Right renal cortex interstitium (tissue), 3 donors: ENCODE measurements at places on chromosomes 5 and 9.

DNA sequence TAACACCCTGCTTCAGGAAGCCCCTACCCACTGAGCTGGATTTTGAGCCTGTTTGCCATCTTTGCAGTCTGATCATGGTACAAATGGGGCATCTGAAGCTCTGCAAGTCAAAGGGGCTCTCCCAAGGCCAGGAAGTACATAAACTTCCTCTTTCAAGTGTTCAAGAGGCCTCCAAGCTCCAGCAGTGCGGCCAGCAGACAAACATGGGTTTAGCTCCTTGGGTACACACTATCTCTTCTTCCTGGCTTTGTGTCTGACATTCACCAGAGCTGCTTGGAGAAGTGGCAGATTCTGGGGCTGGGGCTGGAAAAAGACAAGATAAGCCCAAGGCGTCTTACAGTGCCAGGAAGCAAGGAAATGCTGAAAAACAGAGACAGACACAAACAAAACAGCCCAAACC is 34.1 kb downstream of the LAMC3 start:
- no peak for DNase-seq

DNA sequence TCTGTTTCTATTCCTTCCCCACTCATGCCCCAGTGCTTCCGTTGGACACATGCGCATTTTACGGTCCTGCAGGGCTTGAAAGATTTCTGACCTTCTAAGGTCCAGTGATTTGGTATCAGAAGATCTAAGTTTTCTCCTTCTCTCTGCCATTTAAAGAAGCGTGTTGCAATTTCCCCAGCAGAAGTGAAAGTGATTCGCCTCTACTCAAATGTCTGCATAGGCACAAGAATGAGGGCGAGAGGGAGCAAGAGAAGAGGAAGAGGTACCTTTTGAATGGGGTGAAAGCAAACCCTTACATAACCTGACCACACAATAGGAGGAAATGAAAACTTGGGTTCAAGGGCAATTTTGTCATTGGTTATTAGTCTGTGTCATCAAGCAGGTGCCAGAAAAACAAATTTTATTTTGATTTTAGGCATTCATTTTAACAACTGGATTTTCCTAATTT is 31.7 kb upstream of the NR3C1 start:
- DNase-seq = no peak

GRCh38 chr5:116546743-116547124 is 27.9 kb downstream of the SEMA6A start:
- no peak for DNase-seq

DNA sequence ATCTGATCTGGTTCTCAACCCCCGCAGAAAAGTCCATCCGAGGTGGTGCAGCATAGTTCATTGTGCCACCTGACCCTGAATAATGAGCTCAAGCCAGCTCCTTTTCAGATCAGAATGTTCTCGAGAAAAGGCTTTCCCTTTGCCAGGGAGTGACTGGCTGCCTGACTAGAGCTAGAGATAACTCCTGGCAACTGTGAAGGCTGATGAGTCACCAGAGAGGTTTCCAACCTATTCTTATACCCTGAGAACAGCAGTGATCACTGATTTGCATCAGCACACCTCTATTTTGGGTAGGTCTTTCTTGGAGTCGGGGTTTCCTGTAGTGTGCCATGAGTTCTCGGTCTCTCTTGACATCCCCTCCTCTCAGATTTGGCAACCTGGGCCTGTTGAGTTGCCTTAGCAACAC is 127.9 kb downstream of the PIK3R1 start:
- no peak for DNase-seq

DNA sequence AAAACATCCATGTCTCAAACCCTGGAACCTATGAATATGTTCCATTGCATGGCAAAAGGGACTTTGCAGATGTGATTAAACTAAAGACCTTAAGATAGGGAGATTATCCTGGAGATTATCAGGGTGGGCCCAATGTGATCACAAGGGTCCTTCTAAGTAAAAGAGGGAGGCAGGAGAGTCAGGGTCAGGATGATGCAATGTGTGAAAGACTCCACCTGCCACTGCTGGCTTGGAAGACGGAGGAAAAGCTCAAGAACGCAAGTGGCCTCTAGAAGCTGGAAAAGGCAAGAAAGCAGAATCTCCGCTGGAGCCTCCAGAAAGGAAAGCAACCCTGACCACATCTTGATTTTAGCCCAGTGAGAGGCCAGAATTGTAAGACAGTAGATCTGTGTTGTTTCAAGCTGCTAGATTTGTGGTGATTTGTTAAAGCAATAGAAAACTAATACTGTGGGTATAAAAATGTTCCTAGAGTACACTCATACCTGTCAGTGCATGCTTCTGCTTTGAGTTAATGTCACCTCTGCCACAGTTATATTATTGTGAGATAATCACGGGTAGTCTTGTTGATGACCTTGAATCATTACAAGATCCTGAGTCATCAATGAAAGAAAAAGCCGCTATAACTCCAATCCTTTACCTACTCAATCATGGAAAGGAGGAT is 93.5 kb upstream of the TNPO1 start:
- no peak for DNase-seq

DNA sequence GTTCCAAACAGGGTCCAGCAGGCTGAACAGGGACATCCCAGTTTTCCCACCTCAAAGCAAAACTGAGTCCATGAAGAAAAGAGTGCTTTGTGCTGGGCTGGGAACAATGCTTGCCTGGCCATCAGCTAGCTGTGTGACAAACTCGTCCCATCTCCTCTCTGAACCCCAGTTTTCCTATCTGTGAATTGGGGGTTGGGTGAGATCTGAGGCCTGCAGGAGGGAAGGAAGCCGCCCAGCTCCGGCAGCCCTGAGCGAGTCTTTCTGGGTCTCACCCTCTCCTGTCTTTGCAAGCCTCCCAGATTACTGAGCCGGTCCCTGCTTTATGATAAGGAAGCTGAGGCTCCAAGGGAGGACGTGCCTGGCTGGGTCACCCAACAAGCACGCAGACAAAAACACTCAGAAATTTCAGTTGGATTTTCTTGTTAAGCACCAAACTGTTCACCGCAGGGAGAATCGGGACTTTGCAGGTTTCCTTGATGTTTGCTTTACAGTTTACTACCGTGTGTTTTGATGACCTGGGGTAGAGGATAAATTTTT is 82.6 kb upstream of the LMX1B start:
- no peak for DNase-seq

GRCh38 chr9:133876144-133876543 is 116.0 kb downstream of the VAV2 start:
- DNase-seq = no peak

GRCh38 chr5:123807177-123807945 is 295.4 kb downstream of the CSNK1G3 start:
- no peak for DNase-seq

- no peak for DNase-seq
These were observed 189.5 kb downstream of the SLF1 start for GRCh38 chr5:94807985-94808384.

DNA sequence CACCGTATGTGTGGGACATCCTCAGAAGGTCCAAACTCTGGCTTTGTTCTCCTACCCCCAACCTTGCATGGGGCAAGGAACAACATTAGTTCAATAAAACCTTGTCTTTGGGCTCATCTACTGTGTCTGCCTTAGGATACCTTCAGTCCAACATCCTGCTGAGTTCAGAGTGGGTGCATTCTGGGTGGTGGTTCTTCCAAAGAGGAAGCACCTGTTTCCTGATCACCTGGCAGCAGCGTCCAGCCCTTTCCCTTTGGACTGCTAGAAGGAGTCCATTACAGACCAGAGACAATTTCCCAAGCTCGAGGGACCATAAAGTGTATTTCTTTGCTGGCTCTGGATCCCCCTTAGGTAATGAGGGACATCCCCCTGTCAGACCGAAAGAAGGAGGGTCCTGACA is 154.1 kb downstream of the SEMA6A start:
- no peak for DNase-seq

GRCh38 chr9:109244179-109245132 is 76.4 kb downstream of the EPB41L4B start:
- peak; percentile 54 for DNase-seq

DNA sequence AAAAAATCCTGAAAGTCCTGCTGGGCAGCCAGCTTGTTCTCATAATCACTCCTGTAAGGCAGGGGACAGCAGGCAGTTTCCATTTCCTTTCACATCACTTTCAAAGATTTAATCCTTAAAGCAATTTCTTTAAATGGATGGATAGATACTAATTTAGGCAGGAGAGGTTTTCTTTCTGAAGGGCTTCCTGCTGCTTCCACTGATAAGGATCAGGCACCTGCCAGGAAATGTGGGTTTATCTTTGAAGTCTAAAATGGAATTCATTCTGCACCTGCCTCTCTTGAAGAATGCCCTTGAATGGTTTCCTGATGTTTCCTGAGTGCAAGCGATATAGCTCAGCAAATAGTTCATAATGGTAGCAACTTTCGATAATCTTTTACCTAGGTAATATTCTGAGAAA is 64.5 kb downstream of the STARD4 start:
- no peak for DNase-seq

DNA sequence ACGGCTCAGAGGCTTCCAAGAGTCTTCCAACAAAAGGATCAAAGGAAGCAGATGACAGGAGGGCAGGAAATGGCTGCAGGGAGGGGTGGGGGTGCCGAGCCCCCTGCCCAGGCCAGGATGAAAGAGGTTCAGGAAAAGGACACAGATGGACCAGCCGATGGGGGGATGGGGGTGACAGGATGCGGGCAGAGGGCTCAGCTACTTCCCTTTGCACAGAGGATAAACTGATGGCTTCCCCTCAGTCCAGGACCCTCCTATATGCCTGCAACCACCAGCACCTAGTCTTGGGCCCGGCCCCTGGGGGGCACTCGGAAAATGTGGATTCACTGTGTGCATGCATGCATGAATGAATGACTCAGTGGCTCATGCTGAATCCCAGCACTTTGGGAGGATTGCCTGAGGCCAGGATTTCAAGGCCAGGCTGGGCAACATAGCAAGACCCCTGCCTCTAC is 148.2 kb downstream of the C9orf50 start:
- DNase-seq = no peak

GRCh38 chr5:41921166-41921565 is 3.9 kb upstream of the FBXO4 start:
- DNase-seq = no peak

DNA sequence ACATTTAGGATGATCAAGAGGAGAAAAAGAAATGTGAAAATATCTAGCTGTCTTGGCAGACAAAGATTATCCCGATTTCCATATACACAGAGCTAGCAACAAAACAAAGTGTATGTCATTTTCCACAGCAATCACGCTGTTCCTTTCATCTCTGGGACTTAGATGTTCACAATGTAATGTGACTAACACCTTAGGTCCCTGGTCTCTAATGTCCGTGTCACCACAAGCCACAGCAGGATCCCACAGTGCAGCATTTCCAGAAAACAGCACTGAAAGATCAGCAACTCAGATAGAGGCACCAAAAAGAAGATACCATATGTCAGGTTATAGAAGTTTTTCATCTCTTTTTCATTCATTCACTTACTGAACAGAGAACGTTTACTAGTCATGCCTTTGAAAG is 118.0 kb upstream of the TNPO1 start:
- no peak for DNase-seq

GRCh38 chr5:94815313-94816039 is 197.0 kb downstream of the SLF1 start:
- no peak for DNase-seq

GRCh38 chr5:36876965-36877666 is 547 bp downstream of the NIPBL start:
- DNase-seq = no peak

GRCh38 chr5:80516826-80517225 is 28.9 kb downstream of the FAM151B start:
- DNase-seq = no peak

- DNase-seq = no peak
These were observed 9.8 kb upstream of the ADRA1B start for GRCh38 chr5:159906463-159906862.

GRCh38 chr9:95116808-95117204 is 200.7 kb downstream of the FANCC start:
- DNase-seq = no peak
